ENCODE measurements at places on chromosomes 2 and 18.
A peak's percentile ranks its signal among the peaks of the same experiment; 100 is the strongest.

DNA sequence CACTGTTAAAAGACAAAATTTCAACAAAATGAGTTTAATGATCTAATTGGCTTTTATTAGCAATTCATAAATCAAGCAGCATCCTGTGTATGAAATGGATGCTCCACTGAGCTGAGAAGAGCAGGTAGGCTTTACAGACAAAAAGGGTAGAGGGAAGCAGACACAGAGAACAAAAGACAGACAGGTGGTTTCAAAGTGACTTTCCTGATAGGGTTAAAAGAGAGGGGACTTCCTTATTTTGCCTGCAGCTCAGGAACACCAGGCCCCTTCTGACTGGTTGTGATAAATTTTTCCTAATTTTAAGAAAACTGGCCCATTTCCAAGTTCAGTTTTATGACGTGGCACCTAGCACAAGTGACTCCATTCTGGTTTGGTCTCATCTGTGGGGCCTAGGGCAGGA lies 11.9 kb downstream of the TEX51 start:
- DNase-seq, result no peak

GRCh38 chr18:61731693-61732376 lies 161.0 kb downstream of the RNF152 start:
- DNase-seq, result no peak

DNA sequence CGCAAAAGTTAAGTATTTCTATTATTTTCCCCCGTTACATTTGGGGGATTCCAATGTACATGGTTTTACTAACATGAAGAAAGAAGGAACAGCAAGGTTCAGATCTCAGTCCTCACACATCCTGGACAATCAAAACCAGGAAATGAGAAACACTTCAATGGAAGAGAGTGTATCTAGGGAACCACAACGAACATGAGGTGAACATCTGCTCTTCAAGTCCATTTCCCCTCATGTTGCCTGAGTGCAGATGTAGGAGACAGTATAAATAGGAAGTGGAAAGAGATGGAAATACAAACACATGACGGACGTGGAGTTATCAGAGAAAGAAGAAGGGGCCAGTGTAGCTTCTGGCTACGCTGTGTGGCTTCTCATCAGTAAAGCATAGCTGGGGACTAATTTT lies 52.6 kb downstream of the CHN1 start:
- no peak for DNase-seq

DNA sequence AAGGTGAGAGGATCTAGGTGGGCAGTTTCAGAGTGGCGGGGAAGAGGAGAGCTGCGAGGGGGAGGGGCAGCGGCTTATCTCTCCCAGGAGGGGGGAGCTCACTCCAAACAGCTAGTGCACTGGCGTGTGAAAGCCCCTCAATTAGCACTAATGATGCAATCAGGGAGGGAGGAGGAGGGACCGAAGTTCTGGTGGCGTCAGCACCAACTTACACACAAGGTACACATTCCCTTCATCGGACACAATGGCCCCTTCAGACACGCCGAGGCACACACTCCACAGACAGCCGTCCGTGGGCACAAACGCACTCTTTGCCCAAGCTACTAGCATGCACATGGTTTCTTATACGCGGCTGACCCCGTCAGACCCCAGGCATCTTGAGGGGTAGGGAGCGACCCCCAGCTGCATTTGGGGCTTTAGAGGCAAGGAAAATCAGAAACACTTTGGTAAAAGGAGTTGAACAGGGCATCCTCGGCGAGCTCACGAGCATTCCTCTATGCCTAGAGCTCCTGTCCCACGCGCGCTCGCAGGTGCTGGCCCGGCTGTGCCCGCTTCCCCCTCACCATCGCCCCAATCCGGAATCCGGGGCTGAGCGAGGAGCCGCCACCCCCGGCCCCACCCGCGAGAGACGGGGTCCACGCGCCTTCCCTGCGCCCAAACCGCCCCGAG lies 868 bp upstream of the PKDCC start:
- no peak for DNase-seq

GRCh38 chr2:61327173-61327572 lies 143.7 kb downstream of the USP34 start:
- no peak for DNase-seq

DNA sequence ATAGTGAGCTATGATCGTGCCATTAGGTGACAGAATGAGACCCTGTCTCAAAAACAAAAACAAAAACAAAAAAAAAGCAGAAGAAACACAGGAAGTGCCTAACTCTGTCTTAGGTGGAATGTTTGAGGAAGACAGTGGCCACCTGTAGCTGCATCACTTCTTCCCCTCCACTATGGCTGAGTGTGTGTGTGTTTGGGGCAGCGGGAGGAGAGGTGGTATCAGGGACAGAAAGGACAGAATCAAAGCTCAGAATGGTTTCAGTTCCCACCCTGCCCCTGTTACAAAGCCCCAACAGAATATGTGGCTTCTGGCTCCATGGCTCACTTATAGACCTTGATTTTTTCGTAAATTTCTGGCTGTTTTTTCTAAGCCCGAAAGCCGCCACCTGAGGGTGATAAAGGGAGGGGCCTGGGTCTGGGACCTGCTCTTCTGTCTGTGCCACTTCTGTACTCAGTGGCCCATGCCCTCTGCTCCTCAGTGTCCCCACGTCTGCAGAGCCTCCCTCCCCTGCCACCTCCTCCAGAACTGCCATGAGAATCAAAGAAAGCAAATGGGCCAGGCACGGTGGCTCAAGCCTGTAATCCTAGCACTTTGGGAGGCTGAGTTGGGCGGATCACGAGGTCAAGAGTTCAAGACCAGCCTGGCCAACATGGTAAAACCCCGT lies 27.4 kb downstream of the SERTAD2 start:
- DNase-seq, result no peak

- peak; percentile 20 for DNase-seq
Observed at GRCh38 chr2:165874445-165875039, 79.0 kb downstream of the TTC21B start.

DNA sequence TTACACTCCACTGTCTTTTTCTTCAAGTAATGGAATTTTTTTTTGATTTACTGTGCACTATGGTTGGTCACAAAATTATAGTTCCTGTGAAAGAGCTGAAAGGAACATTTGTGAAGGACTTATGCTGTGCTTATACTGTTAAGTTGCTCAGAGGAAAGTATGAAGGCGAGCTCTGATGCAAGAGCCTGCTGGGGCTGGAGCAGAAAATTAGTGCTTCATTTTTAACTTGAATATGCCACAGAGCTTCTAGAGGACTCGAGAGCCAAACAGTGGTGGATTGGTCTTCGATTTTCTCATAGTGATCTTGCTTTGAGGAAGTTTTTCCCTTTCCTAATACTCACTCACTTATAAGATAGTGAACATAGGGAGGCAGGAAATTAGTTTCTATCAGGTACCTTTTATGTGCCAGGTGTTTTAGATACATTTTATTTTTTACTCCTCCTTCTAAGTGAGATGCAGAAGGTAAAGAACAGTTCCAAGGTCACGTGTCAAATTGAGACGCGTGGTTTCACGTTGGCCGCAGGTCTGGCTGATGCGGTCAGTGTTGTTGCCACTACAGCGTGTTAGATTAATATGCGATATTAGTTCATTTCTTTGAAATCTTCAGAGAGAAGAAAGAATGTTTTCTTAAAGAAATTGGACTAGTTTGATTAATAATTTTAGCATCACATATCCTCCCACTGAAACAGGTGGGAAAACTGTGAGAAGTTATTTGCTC lies 20.2 kb downstream of the GATA6 start:
- DNase-seq, result no peak

DNA sequence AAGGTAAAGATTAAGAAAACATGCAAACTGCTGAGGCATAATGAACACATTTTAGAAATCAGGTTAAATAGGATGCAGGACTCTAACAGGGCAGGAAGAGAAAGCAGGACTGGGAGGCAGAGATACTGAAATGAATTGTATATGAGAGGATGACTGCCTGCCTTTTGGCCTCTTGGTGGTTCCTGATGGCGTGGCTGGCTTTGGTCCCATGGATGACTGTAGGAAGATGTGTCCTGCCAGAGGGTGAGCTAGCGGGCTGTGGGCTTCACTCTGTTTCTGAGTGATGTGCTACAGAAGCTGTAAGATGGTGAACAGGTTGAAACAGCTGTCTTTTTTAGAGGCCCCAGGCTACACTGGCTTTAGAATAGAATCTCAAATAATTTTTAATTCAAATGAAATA lies 517.0 kb downstream of the SLC4A3 start:
- no peak for DNase-seq

GRCh38 chr2:61454383-61454782 lies 16.5 kb downstream of the USP34 start:
- DNase-seq, result no peak
